ENCODE measurements at places on chromosomes 7 and 10.

DNA sequence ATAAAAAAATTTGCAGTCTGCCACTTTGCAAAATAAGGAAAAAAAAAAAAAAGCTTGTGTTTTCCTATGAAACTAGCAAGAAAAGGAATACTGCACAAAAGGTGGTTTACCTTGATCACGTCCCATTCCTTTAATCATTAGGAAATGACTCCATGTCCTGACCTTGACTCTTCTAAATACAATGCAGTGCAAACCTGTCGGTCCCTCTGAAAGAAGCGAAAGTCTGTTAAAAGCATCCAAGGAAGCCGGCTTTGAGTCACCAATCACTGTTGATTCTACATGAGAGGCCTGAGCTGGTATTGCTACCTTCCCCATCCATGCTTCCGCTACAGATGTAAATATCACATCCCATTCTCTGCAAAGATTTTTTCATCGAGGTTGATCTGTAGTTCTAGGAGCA, 652.1 kb downstream of the SDK1 start:
- DNase-seq = no peak

DNA sequence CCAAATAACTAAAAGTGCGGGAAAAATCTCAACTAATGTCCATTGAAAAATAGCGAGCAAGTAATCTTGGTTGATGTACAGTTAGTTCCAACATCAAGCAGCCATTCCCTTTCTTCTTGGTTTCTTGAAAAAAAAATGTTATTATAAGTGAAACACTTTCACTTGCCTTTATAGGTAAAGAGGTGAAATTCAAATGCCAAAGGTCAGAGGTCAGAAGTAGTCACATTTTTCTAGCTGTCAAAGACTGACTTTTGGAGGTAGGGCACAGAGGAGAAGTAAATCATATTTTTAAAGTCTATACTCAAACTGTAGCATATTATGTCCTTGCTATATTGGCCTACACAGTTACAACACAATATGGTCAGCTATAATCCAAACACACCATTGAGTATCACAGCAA, 62.3 kb downstream of the CHCHD3 start:
- DNase-seq = no peak

GRCh38 chr7:75789361-75789924, 17.4 kb upstream of the CCL26 start:
- DNase-seq = no peak

DNA sequence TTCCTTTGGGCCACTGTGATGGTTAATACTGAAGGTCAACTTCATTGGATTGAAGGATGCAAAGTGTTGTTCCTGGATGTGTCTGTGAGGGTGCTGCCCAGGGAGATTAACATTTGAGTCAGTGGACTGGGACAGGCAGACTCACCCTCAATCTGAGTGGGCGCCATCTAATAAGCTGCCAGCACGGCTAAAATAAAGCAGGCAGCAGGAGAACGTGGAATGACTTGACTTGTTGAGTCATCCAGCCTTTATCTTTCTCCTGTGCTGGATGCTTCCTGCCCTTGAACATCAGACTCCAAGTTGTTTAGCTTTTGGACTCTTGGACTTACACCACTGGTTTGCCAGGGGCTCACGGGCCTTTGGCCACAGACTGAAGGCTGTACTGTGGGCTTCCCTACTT, 1046.9 kb downstream of the TYW1 start:
- DNase-seq = no peak

DNA sequence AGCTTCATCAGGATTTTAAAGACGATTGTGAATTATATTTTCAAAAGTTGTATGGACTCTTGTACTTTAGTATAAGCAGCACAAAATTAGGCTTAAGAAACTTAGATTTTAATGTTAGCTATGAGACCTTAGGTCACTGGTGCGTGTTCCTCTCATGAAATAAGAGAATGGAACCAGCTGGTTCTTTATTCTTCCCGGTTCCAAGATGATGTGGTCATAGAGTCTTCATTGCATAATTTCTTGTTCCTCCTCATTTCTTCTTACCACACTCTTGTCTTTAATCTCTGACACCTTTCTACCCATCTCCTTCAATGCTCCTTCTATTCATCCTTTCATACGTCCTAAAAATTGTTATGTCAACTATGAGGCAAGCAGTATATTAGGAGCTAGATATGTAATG, 437.2 kb downstream of the AUTS2 start:
- DNase-seq = no peak

- DNase-seq = peak; percentile 23
These were observed 93.6 kb downstream of the HGF start for GRCh38 chr7:81676105-81676811.

- no peak for DNase-seq
These were observed 926.7 kb upstream of the ZNF722 start for GRCh38 chr7:63071920-63072319.

DNA sequence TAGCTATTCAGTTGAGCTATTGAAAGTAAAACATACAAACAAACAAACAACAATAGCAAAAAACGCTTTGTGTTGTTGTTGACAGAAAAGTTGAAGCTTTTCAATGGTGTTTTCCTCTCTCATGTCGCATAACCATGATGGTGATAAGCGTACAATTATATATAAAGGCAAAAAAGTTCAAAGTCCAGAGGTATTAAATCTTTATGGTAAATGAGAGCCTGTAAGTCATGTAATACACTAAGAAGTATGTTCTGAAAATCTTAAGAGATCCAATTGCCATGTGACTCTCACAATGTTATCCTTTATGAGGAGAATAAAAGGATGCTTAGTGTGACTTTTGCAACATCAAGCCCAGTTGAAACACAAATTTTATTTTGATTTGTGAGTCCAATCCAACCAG, 93.9 kb downstream of the PPP1R9A start:
- DNase-seq = no peak

DNA sequence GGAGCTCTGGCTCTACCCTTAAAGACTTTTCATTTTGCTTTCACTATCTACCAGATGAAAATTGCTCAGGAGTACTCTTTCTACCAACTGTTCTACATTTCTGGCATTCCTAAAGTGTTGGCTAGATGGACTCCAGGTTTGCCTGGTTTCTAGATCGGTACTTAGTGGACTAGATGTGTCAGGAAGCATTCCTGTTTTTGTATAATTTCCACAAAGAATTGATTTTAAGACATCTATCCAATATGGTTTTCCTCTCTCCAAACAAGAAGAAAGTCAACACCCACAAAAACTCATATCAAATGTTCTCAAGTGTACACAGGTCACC, 157.7 kb downstream of the CHRM2 start:
- DNase-seq = no peak

GRCh38 chr7:16636555-16637101, 8.9 kb downstream of the ANKMY2 start:
- DNase-seq = peak; percentile 74

GRCh38 chr10:123855008-123855684, 36.5 kb downstream of the CPXM2 start:
- DNase-seq = peak; percentile 13

DNA sequence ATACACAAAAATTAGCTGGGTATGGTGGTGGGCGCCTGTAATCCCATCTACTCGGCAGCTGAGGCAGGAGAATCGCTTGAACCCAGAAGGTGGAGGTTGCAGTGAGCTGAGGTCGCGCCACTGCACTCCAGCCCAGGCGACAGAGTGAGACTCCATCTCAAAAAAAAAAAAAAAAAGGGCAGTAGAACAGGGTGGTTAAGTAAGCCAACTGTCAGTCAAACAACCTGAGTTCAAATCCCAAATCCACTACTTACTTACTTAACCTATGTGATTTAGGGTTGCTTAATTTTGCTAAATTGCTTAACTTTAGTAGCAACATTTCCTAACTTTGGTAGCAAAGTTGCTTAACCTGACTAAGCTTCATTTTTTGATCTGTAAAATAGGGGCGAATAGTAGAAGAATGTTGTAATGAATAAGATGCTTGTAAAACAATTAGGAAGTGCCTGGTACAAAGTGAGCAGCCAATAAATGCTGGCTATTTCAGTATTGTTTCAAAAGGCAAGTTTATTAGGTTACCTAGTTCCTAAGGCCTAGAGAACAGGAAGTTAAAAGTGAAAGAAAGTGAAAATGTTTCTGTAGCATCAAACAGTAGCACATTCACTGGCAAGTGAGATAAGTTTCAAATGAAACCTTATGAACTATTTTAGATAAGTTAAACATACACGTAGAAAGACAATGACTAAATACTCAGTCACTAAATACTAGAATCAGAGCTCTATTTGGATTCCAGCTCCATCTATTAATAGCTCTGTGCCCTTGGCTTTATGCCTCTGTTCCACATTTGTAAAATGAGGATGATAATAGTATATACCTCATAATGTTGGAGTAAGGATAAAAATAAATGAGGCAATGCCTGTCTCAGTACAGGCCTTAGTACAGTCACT, 64.3 kb downstream of the HOXA1 start:
- DNase-seq = peak; percentile 77

DNA sequence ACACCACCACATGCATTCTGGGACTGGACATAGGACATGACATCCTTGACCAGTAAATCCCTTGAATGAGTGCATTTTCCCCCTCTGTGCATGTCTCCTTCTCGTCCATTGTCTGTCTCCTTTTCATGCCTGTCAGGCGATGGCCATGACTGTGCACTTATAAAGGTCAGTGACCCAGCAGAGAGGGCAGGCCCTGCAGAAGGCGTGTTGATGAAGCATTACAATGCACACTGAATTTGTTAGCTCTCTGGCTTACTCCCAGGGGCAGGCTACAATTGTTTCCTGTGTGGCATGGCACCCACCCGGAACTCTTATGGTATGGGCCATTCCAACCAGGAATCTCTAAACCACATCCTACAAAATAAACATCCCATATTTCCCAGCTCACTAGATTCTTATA, 71.1 kb downstream of the SAMD9 start:
- no peak for DNase-seq

GRCh38 chr7:51123322-51124019, 193.1 kb downstream of the COBL start:
- DNase-seq = peak; percentile 94

GRCh38 chr10:35487336-35488034, 117.7 kb upstream of the GJD4 start:
- DNase-seq = peak; percentile 6

- DNase-seq = peak; percentile 31
These were observed 44.3 kb downstream of the AHR start for GRCh38 chr7:17342756-17343155.

- no peak for DNase-seq
These were observed 17.4 kb downstream of the ESYT2 start for GRCh38 chr7:158811894-158812293.

GRCh38 chr10:129580010-129580409, 113.0 kb downstream of the MGMT start:
- DNase-seq = no peak

DNA sequence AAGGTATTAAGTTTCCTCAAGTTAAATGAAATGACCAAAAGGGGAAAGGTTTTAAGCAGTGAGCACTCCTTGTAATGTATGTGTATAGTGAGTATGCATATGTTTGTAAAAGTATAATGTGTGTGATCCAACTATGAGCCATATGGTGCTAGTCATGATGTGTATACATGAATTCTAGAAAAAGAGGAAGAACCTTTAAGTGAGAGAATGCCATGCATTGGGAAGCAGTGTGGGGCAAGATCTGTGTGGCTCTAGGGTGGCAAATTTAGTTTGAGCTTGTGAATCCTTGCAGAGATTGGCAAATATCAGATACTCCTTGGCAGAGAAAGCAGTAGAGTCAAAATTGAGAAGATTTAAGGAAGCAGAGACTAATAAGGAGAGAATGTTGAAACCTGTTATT, 435.0 kb downstream of the AUTS2 start:
- no peak for DNase-seq

GRCh38 chr7:52249741-52250140, 785.7 kb upstream of the POM121L12 start:
- DNase-seq = no peak

DNA sequence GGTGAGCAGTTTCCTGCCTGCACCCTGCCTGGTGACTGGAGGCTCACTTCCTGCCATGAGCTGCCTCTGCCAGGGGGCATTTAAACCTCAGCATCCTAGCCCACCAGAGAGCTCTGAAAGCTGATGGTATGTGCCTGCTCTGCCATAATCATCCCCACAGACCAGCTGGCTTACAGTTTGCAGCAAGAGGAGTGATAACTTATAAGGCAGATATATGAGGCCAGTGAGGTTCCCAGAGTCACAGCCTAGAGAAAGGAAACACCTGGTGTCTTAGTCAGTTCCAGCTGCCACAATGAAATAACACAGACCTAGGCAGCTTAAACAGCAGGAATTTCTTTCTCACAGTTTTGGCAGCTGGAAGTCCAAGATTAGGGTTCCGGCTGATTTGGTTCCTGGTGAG, 232.0 kb downstream of the PAXIP1 start:
- no peak for DNase-seq

GRCh38 chr7:117249696-117250095, 73.2 kb downstream of the WNT2 start:
- no peak for DNase-seq

- peak; percentile 55 for DNase-seq
These were observed 114.0 kb downstream of the BBS9 start for GRCh38 chr7:33243319-33243881.

- no peak for DNase-seq
These were observed 90.5 kb upstream of the SDK1 start for GRCh38 chr7:3210531-3210930.

GRCh38 chr7:64889686-64890162, 13.3 kb upstream of the ZNF273 start:
- DNase-seq = no peak

DNA sequence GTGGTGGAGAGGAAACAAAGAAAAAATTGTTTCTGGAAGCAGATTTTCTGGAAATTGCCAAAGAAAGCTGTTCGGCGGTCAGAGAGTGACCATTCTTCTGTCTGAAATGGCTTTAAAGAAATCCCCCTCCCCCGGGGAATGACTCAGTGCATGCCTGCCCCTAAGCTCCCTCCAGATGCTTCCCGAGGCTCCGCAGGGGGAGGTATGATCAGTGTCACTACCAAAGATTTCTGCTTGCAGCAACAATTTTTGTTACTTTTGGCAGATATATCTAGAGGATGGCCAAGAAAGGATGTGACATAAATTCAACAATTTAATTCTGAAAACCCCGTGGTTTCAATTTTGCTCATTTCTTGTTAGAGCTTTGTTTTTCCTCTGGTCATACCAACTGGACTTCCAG, 163.9 kb downstream of the JCAD start:
- peak; percentile 88 for DNase-seq

GRCh38 chr10:89645742-89646172, 715 bp upstream of the PANK1 start:
- no peak for DNase-seq

DNA sequence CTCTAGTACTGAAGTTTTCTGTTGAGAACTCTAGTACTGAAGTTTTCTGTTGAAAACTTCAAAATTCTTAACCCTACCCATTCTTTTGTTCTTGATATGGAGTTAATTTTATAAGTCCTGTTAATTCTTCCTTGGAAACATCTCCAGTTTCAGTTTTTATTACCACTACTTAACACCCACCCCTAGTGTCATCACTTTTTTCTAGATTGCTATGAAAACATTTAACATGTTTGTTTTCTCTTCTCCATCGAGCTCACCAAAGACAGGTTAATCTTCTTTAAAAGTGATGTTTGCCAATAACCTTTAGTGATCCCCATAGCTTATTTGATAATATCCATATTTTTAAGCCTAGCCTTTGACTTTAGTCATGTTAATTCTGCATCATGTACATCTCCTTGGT, 147.9 kb downstream of the PPP1R9A start:
- DNase-seq = no peak

Data from fibroblast of skin of right biceps (primary cell).